Naive thymus-derived CD4-positive, alpha-beta T cell (primary cell): ENCODE measurements at places on chromosomes 6 and 20. TPM values are rescaled to one million over a fixed set of nuclear protein-coding genes. Genes with fewer than 3 reads are reported as not detected.

SIRPD gene
- total RNA-seq, result 1.9 TPM

DNA sequence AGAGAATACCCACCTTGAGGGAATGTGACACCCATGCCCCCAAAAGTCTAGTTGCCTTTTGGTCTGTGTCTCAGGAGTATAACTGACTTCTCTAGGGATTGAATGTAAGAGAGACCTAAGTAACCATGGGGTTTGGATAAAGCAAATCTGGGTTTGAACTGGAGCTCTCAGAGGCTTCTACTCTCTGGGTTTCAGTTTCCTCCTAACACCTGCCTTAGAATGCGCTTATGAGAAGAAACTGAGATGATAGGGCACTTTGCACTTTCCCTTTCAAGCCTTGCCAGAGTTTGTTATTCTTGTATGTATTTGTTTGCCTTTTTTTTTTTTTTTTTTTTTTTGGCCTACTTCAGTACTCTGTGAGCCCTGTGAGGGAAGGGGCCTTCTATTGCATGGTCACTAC, 19.4 kb downstream of the SDHAF4 start:
- no peaks in the 10 kb centered on the region for H3K4me1 ChIP-seq
- DNase-seq, result no peak
- no peak overlapping the region for H3K4me3 ChIP-seq
- H3K27me3 ChIP-seq, result no peaks in the 10 kb centered on the region
- H3K36me3 ChIP-seq, result peaks cover 28% of the 10 kb centered on the region
- H3K27ac ChIP-seq, result no peak overlapping the region

GRCh38 chr6:27280540-27281000, 31.5 kb downstream of the POM121L2 start:
- no peak for DNase-seq
- no peaks in the 10 kb centered on the region for H3K36me3 ChIP-seq
- H3K27me3 ChIP-seq, result peaks cover 33% of the 10 kb centered on the region
- H3K4me3 ChIP-seq, result no peak overlapping the region
- H3K27ac ChIP-seq, result no peak overlapping the region

GRCh38 chr6:111973118-111973761, 80.7 kb upstream of the CCN6 start:
- H3K36me3 ChIP-seq, result no peaks in the 10 kb centered on the region
- peak; percentile 75 for DNase-seq
- H3K27me3 ChIP-seq, result no peaks in the 10 kb centered on the region
- H3K27ac ChIP-seq, result peak overlapping the region; percentile 95
- peak overlapping the region; percentile 17 for H3K4me3 ChIP-seq
